ENCODE measurements at places on chromosomes 12 and 14.

DNA sequence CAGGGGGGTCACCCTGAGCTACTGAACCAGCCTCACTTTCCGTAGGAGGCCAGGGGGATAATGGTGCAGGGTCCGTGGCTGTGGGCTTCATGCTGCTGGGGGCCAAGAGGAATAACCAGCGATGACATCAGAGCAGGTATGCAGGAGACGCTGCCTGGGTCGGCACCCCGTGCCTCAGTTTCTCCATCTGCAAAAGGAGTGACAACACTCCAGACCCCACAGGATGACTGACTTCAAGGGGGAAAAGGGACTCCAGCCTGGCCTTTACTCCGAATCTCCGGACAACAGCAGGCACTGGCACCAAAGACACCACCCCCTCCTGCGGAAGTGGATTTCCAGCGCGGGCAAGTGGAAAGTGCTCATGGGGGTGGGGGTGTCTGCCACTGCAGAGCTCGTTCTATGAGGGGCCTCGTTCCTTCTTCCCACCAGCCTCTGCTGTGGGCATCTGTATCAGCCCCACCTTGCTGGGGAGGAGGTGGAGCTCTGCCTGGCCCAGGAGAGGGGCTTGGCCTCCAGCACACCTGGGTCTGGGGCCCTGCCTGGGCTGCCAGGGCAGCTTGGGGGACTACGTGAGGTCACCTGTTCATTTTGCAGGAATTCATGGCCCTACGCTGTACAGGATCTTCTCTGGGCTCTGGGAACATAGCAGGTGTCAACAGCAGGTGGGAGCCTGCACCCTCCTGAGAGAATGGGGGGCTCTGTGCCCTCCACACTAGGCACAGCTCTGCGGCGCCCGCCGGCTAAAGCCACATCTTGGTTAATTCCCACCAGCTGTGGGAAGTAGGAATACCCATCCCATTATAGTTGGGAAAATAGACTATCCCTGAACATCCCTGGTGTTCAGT lies 216.6 kb upstream of the C14orf180 start:
- DNase-seq: no peak

DNA sequence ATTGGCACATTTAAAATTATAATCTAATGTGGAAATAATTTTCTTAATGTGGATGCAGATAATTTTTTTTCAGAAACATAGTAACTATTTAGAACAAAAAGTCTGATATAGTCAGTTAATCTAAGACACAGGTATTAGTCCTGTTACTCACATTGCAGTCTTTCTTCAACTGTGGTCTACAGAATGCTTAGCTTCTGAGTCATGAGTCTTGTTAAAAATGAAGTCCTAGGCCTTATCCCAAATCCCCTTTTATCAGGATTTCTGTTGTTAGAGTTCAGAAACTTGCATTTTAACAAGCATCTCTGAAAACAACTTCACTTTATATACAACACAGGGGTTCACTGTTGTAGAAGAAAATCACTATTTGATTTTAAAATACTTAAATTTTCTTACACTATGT lies 112.2 kb downstream of the SLC16A7 start:
- no peak for DNase-seq

DNA sequence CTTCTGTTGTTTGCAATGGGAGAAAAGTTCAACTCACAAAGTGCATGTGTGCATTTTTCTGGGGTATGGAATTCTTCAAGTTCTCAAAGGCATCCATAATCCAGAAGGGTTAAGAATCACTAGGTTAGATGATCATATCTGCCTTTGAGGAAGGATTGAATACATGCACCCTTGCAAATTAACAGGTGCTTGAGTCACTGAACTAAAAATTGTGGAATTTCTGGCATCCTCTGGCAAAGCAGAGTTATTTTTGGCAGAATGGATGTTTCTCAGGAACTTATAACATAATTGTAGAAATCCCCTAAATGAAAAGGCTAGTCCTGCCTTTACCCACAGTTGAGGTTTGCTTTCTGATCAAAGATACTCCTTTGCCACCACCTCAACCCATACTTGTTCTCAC lies 136.5 kb upstream of the DYRK2 start:
- no peak for DNase-seq

GRCh38 chr14:25759920-25760655 lies 710.1 kb upstream of the STXBP6 start:
- no peak for DNase-seq

DNA sequence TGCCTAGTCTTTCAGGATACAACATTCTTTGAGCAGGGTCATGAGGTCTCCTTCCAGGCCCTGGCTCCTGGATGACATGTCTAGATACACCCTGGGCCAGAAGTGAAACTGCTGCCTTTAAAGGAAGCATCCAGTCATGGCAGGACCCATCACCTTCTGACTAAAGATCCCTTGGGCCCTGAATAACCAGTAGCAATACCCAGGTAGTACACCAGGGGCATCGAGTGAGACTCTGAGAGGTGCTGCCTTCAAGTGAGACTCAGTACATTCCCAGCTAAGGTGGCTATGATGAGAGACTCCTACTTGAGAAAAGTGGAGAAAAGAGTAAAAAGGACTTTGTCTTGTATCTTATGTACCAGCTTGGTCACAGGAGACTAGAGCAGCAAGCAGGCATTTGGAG lies 23.5 kb downstream of the OR6C68 start:
- DNase-seq: no peak

DNA sequence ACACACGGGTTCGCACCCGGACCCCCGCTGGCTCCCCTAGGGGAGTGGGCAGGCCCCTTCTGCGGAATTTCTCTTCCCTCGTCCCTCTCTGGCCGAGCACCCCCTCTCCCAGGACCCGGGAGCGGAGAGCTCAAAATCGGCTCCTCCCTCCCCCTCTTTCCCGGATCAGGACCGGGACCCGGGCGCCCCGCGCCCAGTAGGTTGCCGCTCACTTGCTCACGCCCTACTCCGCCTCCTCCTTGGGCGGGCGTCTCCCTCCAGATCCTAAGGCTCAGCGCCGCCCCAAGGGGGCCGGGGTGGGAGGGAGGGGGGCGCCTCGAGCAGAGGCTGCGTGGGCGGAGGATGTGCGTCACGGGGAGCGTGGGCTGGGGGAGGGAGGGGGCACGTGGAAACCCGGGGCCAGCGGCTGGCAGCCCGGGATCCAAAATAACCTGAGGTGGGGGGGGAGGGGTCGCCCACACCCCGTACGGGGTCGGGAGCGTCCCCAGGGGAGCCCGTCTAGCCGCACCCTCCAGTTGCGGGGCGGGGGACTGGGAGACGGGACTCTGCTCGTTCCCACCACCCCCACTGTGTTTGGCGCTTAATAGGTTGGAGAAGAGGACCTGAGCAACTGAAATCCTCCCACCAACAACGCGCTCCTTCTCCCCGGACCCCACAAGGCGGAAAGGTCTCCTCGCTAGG lies 1.8 kb upstream of the NAB2 start:
- peak; percentile 54 for DNase-seq

DNA sequence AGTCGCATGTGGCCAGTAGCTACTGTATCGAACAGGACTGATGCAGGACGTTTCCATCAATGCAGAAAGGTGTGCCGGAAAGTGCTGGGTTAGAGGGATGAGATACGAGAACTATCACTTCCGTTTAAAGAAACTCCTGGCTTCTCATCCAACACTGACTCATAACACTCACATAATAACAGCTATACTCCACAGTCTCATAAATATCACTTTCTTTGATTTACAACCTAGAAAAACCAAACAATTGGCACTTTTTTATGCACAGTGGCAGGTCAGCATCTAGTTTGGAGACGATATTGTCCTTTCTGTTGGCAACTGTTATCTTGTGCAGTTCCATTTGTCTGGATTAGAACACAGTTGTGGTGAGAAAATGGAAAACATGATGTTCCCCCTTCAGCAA lies 43.4 kb downstream of the SLC25A21 start:
- DNase-seq: no peak

- no peak for DNase-seq
Measured at GRCh38 chr12:58342736-58343135, 401.4 kb downstream of the ATP23 start.

DNA sequence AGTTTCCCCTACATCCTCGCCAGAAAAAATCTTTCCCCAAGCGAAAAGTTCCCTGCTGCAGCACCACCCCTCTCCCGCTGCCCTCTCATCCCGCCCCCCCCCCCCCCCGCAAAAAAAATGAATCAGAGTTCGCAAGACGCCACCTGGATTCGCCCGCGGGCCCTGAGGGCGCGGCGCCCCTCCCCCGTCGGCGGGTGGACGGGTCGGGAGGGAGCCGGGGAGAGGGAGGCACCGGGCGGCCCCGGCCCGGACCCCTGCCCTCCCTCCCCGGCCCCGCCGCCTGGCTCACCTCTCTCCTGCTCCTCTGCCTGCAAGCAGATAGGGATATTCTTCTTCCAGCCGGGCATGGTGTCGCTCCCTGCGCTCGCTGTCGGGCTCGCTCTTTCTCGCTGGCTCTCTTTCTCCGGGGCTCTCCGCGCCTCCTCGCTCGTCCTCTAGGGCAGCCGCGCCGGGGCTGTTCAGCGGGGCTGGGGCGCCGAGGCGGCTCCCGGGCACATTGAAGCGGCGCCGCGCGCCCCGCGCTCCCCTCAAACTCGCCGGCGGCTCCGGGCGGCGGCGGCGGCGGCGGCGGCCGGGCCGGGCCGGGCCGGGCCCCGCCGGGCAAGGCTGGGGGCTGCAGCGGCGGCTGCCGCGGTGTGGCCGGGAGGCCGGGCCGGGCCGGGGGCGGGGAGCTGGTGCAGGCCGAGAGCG lies 200.3 kb upstream of the CAND1 start:
- peak; percentile 60 for DNase-seq

- DNase-seq: no peak
Measured at GRCh38 chr12:52245259-52245961, 12.4 kb downstream of the KRT7 start.

- DNase-seq: no peak
Measured at GRCh38 chr14:102187568-102188001, 47.9 kb downstream of the WDR20 start.

DNA sequence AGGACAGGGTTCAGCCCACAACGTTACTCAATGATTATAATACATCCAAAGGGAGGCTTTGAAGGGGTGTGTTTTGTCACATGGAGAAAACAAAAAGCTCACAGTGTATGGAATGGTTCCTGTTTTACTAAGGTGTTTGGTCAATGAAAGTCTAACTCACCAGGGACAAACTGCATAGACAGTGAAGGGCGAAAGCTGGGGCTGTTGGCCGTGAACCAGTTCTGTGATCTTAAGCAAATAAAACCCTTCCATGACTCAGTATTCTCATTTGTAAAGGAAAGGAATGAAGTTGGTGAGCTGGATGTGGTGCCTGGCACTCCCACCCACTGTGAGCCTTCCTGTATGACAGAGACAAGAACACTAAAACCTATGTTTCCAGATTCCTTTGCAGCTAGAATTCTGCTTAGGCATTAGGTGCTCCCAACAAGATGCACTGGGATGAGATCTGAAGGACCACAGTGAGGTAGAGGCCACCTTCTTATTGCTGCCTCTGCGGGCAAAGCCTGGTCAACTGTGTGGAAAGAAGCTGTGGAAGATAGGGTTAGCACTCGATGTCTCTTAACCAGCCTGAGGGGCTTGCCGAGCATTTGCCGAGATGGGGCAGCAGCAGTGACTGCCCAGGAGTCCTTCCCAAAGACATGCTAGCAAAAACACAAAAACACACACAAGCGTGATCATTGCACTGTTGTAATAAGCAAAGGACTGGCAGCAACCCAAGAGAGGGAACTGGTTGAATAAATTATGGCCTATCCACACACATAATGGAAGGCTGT lies 48.5 kb downstream of the VCPKMT start:
- no peak for DNase-seq

DNA sequence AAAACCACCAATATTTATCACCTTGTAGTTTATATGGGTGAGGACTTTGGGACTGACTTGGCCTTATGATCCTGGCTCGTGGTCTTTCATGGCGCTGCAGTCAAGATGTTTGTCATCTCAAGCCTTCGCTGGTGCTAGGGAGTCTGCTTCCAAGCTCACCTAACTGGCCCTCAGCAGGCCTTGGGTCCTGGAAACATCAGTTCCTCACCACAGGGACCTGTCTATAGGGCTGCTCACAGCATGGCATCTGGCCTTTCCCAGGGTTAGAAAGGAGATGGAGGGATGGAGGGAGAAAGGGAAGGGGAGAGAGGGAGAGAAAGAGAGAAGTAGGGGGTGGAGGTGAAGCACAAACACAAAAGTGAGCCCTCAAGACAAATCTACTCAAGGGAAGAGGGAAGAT lies 31.7 kb downstream of the VCPKMT start:
- no peak for DNase-seq

DNA sequence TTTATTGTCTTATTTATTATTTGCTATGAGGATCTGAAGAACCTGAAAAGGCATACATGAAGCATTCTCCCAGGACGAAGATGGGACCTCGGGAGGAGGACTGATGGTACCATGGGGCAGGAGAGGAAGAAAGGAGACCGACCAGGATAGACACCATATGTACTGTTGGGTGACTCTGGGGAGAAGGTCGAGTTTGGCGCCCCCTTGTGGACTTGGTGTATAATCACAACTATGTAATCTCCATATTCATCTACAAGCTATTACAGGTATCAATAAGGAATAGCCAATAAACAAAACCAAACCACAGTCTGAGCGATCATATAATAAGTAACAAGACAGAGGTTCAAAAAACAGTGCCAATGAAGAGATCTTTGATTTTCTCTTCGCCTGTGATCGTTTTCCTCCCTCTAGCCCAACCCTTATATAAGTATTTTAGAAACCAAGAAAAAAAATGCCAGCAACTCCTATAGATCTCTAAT lies 139.1 kb downstream of the SPTSSA start:
- peak; percentile 26 for DNase-seq

- no peak for DNase-seq
Measured at GRCh38 chr12:101829639-101830366, 956 bp downstream of the GNPTAB start.

- DNase-seq: peak; percentile 35
Measured at GRCh38 chr14:100393906-100394732, 71.0 kb downstream of the SLC25A47 start.

DNA sequence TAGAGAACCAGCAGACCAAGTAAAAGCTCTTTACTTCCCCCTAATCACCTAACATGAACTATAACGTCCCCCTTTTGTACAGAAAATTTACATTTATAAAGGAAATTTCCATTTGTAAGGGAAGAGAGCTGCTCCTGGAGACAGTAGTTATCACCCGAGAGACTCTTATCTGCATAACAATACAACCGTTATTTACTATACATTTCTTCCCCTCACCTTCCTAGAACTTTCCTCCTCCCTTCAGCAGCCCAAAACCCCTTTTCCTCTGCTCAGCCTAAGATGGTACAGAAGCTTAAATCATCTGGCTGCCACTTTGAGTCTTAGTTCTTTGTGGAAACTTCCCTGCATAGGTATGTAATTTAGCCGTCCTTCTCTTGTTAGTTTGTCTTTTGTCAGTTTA lies 40.4 kb upstream of the ETV6 start:
- DNase-seq: peak; percentile 74

GRCh38 chr14:100909439-100909838 lies 5.9 kb upstream of the RTL1 start:
- no peak for DNase-seq

GRCh38 chr12:84117190-84117589 lies 795.4 kb downstream of the SLC6A15 start:
- DNase-seq: no peak
